Activated T-cell treated with anti-CD3 and anti-CD28 coated beads, Interleukin-2, amount 50 U/mL, for 72 hours (primary cell): ENCODE measurements at places on chromosomes 13 and 19. TPM values are rescaled to one million over a fixed set of nuclear protein-coding genes. Genes with fewer than 3 reads are reported as not detected.

Gene ZNF177
- total RNA-seq: 1.7 TPM

DNA sequence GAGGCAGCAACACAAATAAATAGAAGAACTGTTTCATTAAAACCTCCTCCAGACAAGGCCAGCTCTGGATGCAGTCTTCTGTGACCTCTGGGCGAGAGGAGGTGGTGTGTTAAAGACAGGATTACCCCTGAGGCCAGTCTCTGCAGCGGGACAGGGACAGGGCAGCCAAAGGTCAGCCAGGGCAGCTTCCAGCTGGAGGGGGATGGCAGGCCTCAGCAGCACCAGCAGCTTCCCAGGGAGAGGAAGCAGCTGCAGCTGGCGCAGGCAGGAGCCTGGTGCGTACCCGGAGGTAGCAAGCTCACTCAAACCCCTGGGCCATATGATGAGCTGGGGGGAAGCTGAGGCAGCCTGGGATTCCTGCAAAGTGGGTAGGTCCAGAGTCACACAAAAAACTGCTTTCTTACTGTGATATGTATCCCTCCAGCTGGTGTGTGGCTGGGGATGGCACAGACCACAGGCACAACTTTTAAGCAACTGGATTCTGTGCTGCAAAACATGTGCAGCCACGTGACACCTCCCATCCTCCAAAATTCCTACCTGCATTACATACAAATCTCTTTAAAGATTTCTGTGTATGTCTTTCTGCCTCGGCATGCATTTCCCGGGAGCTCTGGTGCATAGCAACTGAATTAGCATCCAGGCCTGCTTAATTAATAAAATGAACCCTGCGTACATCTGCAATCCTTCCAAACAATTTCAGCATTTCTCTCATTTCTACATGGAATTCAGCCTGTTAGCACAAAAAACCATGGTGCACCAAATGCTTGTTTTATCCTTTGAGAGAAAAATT is 238.3 kb upstream of the MAB21L1 start:
- no peak for DNase-seq

- no peak for DNase-seq
Observed at GRCh38 chr13:23987331-23987894, 90.1 kb upstream of the C1QTNF9B start.

Gene CYP2F1
- total RNA-seq: not detected

GRCh38 chr19:29662604-29663404 is 2.5 kb upstream of the PLEKHF1 start:
- DNase-seq: peak; percentile 64

DNA sequence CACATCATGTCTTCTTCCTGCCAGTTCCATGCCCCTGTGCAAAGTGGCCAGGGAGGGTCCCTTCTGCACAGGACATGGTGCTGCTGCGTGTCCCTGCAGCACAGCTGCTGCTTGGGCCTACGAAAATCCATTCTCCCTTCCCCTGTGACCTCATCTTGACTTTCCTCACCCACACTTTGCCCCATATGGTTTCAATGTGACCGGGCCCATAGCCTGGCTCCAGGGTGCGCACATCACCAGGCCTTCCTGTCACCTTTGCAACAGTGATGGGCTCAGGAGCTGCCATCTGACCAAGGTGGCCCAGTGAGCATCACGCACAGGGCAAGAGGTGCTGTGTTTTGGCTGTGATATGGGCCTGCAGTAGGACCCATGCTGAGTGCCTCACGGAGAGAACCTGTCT is 10.8 kb downstream of the PPP1R12C start:
- DNase-seq: no peak

- DNase-seq: no peak
Observed at GRCh38 chr19:15114153-15114540, 6.9 kb downstream of the SYDE1 start.

DNA sequence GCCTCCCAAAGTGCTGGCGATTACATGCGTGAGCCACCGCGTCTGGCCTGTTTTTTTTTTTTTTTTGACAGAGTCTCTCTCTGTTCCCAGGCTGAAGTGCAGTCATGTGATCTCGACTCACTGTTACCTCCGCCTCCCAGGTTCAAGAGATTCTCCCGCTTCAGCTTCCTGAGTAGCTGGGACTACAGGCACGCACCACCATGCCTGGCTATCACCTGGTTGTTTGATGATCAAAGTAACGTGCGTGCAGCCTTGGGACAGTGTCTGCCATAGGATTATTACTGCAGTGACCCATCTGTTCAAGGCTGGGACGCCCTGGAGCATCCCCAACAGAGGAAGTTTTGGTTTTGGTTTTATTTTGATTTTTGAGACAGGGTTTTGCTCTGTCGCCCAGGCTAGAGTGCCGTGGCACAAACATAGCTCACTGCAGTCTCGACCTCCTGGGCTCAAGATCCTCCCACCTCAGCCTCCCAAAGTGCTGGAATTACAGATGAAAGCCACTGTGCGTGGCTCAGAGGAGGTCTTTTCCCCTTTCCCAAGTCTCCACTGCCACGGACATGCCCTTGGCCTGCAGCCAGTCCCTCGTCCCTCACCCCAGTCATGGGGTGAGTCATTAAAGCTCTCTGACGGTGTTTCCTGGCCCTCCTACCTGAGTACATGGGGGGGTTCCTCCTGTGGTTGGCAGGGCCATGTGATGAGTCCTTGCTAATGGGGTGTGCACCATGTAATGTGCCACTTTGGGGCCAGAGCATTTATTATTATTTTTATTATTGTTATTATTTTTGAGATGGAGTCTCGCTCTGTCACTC is 65.6 kb downstream of the IER2 start:
- DNase-seq: peak; percentile 23

Gene NR2F6
- 6.4 TPM for total RNA-seq

Gene KLHL1
- total RNA-seq: not detected

GRCh38 chr13:20420938-20421337 is 104.7 kb downstream of the CRYL1 start:
- DNase-seq: no peak
